ENCODE measurements at places on chromosomes 6 and 20.

- DNase-seq: no peak
Observed at GRCh38 chr6:157600807-157601206, 219.8 kb downstream of the ZDHHC14 start.

DNA sequence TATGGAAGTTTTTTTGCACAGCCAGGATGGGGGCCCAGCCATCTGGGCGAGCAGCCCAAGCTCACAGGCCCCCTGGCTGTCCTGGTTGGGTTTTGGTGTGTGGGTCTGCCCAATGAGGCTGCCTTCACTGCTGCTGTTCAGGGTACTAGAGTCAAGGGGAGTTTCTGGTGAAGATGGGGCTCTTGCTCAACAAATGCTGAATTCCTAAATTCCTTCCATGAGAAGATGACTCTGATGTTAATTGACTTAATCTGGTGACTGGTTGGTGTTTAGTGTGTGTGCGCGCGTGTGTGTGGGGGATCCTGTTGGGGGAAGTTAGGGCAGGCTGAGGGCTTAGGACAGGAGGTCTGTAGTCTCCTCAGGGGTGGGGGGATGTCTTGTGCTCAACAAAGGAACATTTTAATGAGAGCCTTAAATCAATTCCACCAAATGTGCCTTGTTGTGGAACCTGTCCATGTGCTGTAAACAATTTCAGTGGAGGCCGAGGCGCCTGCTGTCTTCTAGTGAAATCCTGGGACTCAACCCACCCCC is 1.9 kb downstream of the PTK7 start:
- DNase-seq: no peak

DNA sequence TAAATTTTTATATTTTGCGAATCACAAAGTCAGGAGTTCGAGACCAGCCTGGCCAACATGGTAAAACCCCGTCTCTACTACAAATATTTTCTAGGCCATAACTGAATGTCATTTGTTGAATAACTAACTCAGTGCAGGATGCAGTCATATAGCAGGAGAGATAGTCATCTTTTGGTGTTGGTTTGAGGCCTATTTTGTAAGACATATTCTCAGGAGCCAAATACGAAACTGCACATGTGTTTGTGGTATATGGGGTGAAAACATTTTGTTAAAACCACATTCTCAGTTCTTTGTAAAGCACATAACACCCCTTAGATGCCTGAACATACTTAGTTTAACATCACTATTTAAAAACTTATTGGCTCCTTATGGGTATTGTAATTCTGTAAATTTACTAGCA is 4.7 kb upstream of the ENPP5 start:
- DNase-seq: no peak

DNA sequence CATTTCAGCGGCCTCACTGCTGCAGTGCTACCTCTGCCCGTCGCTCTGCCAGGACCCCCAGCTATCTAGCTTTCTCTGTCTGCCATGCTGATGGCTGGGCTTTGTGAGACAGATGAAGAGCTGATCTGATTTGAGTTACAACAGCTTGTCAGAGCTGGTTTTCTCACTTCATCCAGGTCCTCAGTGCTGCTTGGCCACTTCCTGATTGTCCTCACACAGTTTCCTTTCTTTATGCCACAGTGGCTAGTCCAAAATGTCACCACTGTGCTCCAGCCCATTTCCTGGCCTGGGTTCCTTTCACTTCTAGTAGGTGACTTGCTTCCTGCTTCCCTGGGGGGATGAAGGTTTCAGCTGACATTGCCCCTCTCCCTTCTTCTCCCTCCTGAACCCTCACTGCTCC is 35.4 kb downstream of the FNDC1 start:
- DNase-seq: no peak

GRCh38 chr6:133241086-133241900 is at the start of gene EYA4:
EYA4 (plus strand) TSS chr6:133241357; CDS start chr6:133274781, 33,424 bp downstream.
- no peak for DNase-seq

DNA sequence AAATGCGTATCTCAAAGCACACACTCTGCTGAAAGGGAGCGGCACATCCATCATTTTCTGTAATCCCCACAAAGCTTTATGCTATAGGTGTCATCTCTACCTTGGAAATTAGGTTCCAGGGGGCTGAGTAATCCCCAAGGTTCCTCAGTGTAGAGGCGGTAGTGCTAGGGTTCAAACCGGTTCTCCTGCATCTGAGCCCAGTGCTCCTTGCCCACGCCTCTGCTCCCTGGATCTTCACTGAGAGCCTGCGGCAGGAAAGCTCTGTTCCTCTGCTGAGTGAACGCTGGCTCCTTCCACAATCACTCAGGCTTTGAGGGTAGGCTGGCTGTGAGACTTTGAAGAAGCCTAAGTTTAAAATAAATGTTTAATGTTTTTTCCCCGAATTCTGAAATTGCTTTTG is 24.9 kb downstream of the SLC22A23 start:
- DNase-seq: no peak

DNA sequence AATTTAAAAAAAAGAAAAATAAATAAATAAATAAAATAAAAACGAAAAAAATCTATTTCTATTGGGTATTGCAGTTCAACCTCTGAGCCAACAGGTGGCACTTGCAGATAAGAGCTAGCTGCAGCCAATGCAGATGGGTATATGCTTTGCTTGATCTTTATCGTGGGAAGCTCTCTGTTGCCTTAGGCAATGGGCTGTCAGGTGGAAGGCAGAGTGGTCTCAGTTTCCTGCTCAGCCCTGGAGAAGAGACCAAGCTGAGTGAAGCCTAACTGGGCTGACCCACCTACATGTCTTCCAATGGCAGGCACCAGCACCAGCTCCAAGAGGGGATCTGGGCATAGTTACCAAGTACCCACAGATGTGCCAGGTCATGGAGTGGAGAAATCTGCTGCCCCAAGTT is 95.0 kb downstream of the AK9 start:
- DNase-seq: no peak

GRCh38 chr6:167719920-167720319 is 106.8 kb upstream of the AFDN start:
- DNase-seq: no peak

- no peak for DNase-seq
Observed at GRCh38 chr6:39669973-39670342, 55.2 kb downstream of the KIF6 start.

DNA sequence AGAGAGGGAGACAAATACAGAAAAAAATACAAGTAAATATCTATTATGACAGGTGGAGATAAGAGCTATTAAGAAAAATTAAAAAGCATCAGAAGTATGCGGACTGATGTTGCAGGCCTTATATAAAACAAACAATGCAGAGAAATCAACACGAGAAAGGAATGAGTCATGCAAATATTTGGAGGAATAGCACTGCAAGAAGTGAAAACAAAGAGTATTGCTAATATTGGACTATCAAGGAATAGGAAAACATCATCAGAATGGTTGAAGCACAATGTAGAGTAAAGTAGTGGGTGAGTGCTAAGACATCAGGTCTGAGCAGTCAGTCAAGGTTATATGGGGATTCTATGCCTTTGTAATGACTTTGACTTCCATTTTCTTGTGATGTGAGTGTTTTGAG is 657.5 kb upstream of the GJE1 start:
- DNase-seq: no peak

DNA sequence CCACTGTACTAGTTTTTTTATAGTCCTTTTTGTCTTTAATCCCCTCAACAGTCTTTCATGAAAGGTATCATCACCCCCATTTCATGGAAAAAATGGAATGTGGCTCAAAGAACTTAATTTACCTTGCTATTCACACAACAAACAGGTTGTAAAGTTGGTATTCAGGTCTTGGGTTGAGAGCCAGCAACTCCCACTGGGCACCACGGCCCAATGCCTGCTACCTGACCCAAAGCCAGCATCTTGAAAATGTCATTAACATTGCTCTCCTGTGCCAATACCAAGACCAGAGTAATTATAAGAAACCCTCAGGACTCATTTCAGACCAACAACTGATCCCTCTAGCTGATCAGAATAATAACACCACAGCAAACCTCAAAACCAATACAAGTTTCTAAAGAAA is 75.7 kb downstream of the METTL24 start:
- no peak for DNase-seq

DNA sequence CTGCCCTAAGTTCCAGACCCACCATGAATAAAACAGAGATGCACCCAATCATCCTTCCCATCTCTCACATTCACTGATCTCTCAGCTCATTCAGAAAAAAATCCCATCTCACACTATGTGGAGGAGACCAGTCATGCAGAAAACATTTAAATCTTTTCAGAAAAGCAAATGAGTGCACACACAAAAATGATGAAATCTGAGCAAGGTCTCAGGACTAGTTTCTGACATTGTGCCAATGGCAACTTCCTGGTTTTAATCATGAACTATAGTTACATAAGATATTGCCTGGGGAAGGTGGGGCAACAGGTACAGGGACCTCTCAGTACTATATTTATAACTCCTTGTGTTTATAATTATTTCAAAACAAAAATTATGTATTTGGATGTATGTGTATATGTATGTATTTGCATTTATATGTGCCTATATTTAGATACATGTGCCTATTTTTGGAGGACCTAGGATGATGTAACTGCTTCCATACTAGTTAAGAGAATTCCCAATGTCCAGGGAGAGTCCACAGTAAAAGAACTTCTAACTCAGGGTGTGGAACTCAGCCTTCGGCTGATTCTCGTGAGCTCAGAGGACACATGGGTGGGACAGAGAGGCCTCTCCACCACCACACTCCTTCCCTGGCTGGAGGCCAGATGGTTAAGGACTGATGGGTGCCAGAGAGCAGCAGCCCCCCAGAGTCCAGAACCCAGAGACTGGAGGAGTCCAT is 71.7 kb upstream of the MAP3K4 start:
- DNase-seq: no peak

- no peak for DNase-seq
Observed at GRCh38 chr6:74182992-74183391, 487.0 kb downstream of the CD109 start.

- DNase-seq: no peak
Observed at GRCh38 chr20:44089987-44090674, 96.9 kb downstream of the JPH2 start.

GRCh38 chr6:76779068-76779467 is 684.2 kb downstream of the HTR1B start:
- DNase-seq: no peak

DNA sequence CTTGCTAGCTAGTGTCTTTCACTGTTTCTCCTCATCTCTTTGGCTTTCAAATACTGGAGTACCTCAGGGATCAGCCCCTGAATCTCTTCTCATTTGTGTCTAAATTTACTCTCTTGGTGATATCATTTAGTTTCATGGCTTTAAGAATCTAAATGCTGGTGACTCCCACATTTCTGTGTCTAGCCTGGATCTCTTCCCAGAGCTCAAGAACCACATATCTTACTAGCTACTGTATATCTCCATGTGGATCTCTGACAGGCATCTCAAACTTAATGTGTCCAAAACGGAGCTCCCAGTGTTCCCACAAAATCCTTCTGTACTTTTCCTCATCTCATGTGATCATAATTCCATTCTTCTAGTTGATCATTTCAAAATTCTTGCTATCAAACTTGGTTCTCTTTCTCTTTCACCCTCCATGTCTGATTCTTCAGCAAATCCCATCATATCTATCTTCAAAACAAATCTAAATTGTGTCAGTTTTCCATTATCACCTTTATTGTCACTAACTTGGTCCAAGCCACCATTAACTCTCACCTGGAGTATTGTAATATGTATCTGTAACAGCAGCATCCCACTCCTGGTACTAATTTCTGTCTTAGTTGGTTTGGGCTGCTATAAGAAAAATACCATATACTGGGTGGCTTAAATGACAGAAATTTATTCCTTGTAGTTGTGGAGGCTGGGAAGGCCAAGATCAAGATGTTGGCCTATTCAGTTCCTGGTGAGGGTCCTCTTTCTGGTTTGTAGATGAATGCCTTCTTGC is 45.9 kb downstream of the CCDC170 start:
- DNase-seq: no peak

DNA sequence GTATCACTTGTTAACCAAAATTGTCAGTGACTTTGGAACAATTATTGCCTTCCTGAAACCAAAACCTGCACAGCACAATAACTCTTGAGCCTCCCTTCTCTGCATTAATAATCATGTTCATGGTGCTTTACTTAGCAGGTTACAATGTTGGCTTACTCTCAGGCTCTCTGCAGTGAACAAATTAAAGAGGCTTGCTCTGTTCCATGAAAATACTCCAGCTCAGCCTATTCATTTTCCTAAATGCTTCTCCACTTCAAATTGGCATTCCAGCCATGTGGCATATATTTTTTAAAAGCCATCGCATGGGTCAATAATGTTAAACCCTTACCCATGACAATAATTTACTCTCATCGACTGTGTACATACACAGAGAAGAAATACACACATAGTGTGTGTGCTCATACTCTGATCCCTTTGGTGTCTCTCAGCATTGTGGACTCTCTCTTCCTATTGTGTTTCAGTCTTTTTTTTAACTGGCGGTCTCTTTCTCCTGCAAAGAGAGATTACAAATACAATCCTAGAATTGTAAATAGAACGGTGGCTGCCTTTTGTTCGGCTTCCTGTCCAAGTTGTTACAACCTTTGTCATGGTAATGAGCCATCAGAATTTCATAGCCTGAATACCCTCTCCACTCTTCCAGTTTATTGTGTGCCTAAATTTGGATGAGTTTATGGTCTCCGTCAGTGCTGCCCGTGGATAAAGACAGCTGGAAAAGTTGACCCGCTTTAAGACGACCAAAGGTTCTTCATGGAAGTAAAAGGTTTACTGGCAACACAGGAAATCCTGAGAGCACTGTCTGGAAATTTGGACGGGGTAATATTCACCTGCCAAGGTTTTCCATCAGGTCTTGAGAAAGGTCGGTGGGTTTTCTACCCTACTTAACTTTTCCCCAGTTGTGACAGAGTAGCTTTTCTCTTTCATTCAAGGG is 263.6 kb downstream of the CD83 start:
- DNase-seq: no peak

GRCh38 chr6:90485635-90486277 is 101.1 kb downstream of the MAP3K7 start:
- no peak for DNase-seq

GRCh38 chr6:11224252-11224965 is 8.1 kb downstream of the NEDD9 start:
- no peak for DNase-seq

DNA sequence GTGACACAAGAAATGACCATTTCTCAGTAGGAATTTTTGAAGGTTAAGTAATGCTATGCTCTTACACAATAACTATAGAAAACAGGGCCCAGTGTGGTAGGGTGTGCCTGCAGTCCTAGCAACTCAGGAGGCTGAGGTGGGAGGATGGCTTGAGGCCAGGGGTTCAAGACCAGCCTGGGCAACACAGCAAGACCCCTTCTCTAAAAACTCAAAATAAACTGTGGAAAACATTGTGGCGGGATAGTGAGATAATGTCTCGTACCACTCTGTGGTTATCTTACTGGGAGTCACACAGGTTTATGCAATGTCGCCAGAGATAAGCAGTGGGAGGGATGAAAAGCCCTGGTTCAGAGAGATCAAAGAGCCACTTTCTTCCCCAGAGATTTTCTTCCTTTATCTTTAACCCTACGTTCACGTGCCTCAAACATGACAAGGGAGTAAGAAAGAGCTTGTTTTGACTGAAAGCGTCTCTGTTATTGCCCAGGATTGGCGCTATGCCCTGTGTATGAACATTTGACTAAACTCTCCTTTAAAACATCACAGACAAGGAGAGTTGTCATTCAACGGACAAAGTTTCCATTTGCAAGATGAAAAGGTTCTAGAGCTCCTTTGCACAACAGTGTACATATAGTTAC is 13.9 kb downstream of the GCM1 start:
- DNase-seq: no peak

Data from activated CD4-positive, CD25-positive, alpha-beta regulatory T cell treated with anti-CD3 and anti-CD28 coated beads, Interleukin-2, amount 50 U/mL, for 16 hours (primary cell).